Central memory CD8-positive, alpha-beta T cell (primary cell): ENCODE measurements at places on chromosomes 6 and 20.

GRCh38 chr6:167644412-167645132 is 182.1 kb upstream of the AFDN start:
- H3K27ac ChIP-seq: no peak overlapping the region
- no peak for DNase-seq
- peaks cover 10% of the 10 kb centered on the region for H3K27me3 ChIP-seq
- no peak overlapping the region for H3K4me3 ChIP-seq
- no peaks in the 10 kb centered on the region for H3K4me1 ChIP-seq

- no peaks in the 10 kb centered on the region for H3K36me3 ChIP-seq
- no peak for DNase-seq
- peaks cover 61% of the 10 kb centered on the region for H3K27me3 ChIP-seq
- H3K27ac ChIP-seq: no peak overlapping the region
- H3K4me3 ChIP-seq: no peak overlapping the region
Observed at GRCh38 chr20:48400009-48400408, 427.8 kb downstream of the PREX1 start.

GRCh38 chr6:68777956-68778355 is 142.9 kb downstream of the ADGRB3 start:
- H3K4me3 ChIP-seq: no peak overlapping the region
- H3K27ac ChIP-seq: no peak overlapping the region
- H3K36me3 ChIP-seq: no peaks in the 10 kb centered on the region
- H3K4me1 ChIP-seq: no peaks in the 10 kb centered on the region
- DNase-seq: no peak

DNA sequence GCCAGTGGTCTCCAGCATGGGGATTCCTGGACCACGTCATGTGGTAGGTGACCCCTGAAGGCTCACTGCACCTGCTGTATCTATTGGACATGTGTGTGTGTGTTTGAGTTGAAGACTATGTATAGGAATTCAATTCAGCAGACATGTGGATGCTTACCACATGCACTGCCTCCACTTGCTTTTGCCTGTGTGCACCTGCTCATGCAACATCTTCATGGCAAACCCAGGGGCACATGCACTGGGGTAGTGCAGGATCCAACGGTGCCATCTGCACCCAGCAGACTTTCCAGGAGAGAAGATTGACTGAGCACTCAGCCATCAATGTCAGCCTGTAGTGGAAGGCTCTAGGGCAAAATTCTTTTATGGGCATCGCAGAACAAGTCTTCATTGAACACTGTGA is 299.4 kb downstream of the CDH26 start:
- no peaks in the 10 kb centered on the region for H3K27me3 ChIP-seq
- H3K4me1 ChIP-seq: no peaks in the 10 kb centered on the region
- H3K36me3 ChIP-seq: no peaks in the 10 kb centered on the region
- no peak for DNase-seq

- H3K27ac ChIP-seq: peak overlapping the region; percentile 71
- H3K27me3 ChIP-seq: no peaks in the 10 kb centered on the region
- peaks cover 49% of the 10 kb centered on the region for H3K36me3 ChIP-seq
- H3K4me3 ChIP-seq: peak overlapping the region; percentile 16
- peaks cover 59% of the 10 kb centered on the region for H3K4me1 ChIP-seq
Observed at GRCh38 chr20:35776513-35777101, 4.8 kb downstream of the PHF20 start.

DNA sequence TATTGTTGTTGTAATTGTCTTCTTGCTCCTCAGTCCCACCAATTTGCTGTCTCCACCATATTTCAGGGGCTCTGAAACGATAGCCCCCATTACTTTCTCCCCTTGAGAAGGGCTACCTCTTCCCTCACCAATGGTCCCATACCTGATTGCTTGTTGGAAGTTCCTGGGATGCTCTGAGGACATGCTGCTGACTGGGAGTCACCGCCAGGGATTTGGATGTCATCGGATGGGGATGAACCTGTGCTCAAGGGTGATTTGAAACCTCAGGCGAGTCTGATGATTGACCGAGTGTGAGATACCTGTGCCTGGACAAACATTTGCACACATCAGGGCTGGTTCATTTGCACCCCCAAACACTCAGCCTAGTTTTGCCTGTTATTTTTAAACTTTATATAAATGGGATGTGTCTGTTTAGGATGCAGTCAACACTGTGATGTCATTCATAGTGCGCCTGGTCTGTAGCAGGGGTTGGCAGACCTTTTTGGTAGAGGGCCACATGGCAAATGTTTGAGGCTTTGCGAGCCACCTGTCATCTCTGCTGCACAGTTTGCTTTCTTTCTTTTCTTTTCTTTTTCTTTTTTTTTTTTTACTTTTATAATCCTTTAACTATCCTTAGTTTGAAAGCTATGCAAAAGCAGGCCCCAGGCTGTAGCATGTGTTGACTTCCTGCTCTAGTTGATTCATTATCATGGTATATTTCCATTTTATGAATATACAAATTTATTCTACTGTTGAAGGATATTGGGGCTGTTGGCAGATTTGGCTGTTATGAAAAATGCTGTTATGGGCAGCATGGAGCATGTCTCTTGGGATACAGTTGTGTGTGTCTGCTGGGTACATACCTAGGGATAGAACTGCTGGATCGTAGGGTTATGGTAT is 118.5 kb upstream of the PHACTR3 start:
- H3K4me1 ChIP-seq: no peaks in the 10 kb centered on the region
- no peaks in the 10 kb centered on the region for H3K36me3 ChIP-seq
- no peak for DNase-seq
- no peak overlapping the region for H3K4me3 ChIP-seq

DNA sequence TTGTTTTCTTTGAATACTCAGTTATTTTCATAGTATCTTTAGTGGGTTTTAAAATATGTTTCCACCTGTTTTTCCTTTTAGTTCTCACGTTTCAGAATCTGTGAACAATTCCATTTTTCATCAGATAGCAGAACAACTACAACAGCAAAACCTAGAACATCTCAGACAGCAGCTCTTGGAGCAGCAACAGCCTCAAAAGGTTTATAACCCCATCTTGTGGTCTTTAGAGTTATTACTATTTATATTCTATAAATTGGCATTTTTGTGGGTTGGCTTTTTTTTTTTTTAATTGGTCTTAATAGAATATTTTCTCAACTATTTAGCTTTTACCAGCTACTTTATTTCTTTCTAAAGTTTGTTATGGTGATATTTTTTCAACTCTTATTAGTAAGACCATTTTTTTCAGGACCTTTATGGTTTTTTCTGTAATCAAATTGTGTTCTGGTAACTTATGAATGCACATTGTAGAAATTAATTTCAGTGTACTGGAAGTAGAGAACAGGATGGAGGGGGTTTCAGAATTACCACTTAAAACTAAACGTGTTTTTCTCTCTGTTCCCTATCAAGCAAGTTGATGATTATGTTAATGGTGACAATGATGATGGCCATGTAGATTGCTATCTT is 72.2 kb downstream of the SCAF8 start:
- peaks cover 40% of the 10 kb centered on the region for H3K36me3 ChIP-seq
- no peak for DNase-seq
- no peak overlapping the region for H3K27ac ChIP-seq
- H3K4me1 ChIP-seq: peaks cover 3% of the 10 kb centered on the region
- H3K27me3 ChIP-seq: no peaks in the 10 kb centered on the region

DNA sequence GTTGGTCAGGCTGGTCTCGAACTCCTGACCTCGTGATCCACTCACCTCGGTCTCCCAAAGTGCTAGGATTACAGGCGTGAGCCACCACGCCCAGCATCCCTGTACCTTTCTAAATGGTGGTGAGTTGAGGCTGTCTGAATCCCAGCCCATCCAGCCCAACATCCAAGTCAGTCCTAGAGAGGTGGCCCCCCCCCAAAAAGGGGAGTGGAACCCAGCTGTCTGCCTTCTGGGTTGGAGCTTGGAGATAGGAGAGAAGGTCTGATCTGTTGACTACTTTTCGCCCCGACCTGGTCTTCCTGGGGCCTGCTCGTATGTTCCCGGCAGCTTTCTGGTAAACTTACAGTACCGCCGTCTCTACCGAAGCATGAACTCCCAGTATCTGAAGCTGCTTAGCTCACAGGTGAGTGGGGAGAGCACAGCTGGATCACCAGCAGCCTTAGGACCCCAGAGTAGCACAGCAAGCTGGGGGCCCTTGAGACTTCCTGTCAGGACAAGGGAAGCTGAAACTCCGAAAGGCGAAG is 5.6 kb downstream of the CTSA start:
- no peaks in the 10 kb centered on the region for H3K27me3 ChIP-seq
- peaks cover 27% of the 10 kb centered on the region for H3K4me1 ChIP-seq
- DNase-seq: no peak
- peaks cover 19% of the 10 kb centered on the region for H3K36me3 ChIP-seq

GRCh38 chr6:53179961-53180651 is 31.5 kb upstream of the GCM1 start:
- H3K27ac ChIP-seq: no peak overlapping the region
- no peak for DNase-seq
- H3K4me1 ChIP-seq: no peaks in the 10 kb centered on the region
- H3K36me3 ChIP-seq: no peaks in the 10 kb centered on the region
- no peaks in the 10 kb centered on the region for H3K27me3 ChIP-seq

- no peak for DNase-seq
- no peak overlapping the region for H3K4me3 ChIP-seq
- no peaks in the 10 kb centered on the region for H3K36me3 ChIP-seq
Observed at GRCh38 chr6:112478036-112478435, 130.9 kb downstream of the RFPL4B start.

DNA sequence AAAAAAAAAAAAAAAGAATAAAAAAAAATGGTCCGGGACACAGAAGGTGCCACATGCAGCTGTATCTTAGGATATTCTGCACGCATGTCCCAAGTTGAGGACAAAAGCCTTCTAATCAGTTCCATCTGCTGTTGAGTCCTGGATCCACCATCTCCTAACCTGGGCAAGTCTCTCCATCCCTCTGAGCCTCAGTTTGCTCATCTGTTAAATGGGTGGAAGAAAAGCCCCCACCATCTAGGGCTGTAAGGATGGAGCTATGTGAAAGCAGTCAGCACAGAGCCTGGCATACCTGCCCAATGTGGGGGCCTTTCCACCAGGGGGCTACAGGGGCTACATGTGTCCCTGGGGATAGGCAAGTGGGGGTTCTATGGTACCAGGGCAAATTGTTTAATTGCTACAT is 208.4 kb downstream of the ZMYND8 start:
- H3K4me3 ChIP-seq: no peak overlapping the region
- H3K27ac ChIP-seq: no peak overlapping the region
- H3K36me3 ChIP-seq: no peaks in the 10 kb centered on the region
- peaks cover 48% of the 10 kb centered on the region for H3K27me3 ChIP-seq
- no peak for DNase-seq

- no peak overlapping the region for H3K4me3 ChIP-seq
- no peak overlapping the region for H3K27ac ChIP-seq
- H3K27me3 ChIP-seq: peaks cover 7% of the 10 kb centered on the region
- H3K4me1 ChIP-seq: no peaks in the 10 kb centered on the region
- H3K36me3 ChIP-seq: no peaks in the 10 kb centered on the region
Observed at GRCh38 chr20:8952721-8953120, 116.2 kb upstream of the PLCB4 start.

DNA sequence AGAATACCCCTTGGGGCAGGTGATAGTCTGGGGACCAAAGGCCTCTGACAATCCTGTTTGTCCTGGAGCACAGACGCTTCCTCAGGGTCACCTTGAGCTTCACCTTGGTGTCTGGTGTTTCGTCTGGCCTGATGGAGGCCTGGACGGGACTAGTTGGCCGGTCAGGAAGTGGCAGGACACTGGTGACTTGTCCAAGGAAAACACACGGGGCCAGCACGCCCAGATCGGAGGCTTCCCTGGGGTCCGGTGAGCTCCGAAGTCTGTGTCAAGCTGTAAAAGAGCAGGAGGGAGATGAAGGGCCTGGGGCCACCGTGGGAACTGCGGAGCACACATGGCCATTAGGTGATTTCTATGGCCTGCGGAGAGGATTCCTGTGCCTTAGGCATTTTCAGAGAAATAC is 67.9 kb downstream of the SMOC2 start:
- DNase-seq: no peak
- no peaks in the 10 kb centered on the region for H3K36me3 ChIP-seq
- no peak overlapping the region for H3K27ac ChIP-seq
- no peak overlapping the region for H3K4me3 ChIP-seq
- no peaks in the 10 kb centered on the region for H3K4me1 ChIP-seq

- H3K36me3 ChIP-seq: peaks cover 2% of the 10 kb centered on the region
- DNase-seq: no peak
- no peaks in the 10 kb centered on the region for H3K4me1 ChIP-seq
- H3K4me3 ChIP-seq: no peak overlapping the region
Observed at GRCh38 chr20:57899554-57899953, 189.7 kb upstream of the PMEPA1 start.

DNA sequence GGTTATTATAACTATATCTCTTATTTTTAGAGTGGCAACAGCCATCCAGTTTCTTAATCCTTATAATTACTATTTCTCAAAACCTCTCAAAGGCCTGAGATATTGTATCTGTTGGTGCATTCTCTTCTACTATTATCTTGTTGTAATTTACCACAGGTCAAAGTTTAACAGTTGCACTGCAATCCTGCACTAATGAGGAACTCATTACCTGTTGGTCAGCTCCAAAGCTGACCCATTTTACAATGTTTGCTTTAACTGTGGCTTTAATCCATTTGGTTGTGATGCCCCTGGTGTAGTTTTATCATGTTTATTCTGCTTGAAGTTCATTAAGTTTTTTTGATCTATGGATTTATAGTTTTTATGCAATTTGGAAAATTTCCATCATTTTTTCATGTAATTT is 6.3 kb upstream of the ADGB start:
- no peak overlapping the region for H3K27ac ChIP-seq
- no peak for DNase-seq
- H3K27me3 ChIP-seq: no peaks in the 10 kb centered on the region
- H3K36me3 ChIP-seq: no peaks in the 10 kb centered on the region
- no peak overlapping the region for H3K4me3 ChIP-seq

- no peaks in the 10 kb centered on the region for H3K27me3 ChIP-seq
- no peak for DNase-seq
- no peaks in the 10 kb centered on the region for H3K36me3 ChIP-seq
Observed at GRCh38 chr6:43946641-43947363, 176.8 kb downstream of the VEGFA start.

DNA sequence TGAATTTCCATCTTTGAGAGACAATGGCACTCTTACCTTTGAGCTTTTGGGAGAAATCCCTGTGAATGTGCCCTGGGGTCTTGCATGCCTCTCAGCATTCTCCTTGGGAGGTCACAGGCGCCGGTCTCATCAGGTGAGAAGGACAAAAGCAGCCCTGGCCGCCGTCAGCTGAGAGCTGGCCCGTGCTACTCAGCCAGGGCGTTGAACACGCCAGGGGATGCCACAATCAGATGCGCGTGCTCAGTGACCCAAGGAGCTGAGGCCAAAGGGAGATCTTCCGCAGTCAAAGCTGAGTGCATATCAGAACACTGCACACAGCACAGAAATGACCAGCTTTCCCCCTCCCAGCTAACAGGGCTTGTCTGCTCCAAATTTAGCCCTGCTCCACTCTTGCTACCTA is 253.6 kb upstream of the NOX3 start:
- no peak overlapping the region for H3K4me3 ChIP-seq
- H3K36me3 ChIP-seq: peaks cover 2% of the 10 kb centered on the region
- no peaks in the 10 kb centered on the region for H3K4me1 ChIP-seq
- no peaks in the 10 kb centered on the region for H3K27me3 ChIP-seq
- DNase-seq: no peak

GRCh38 chr6:43871284-43871683 is 101.3 kb downstream of the VEGFA start:
- no peak for DNase-seq
- no peaks in the 10 kb centered on the region for H3K4me1 ChIP-seq
- peaks cover 2% of the 10 kb centered on the region for H3K36me3 ChIP-seq
- no peak overlapping the region for H3K4me3 ChIP-seq
- no peak overlapping the region for H3K27ac ChIP-seq

- peak overlapping the region; percentile 93 for H3K4me3 ChIP-seq
- H3K27me3 ChIP-seq: no peaks in the 10 kb centered on the region
- H3K27ac ChIP-seq: peak overlapping the region; percentile 91
- H3K36me3 ChIP-seq: peaks cover 35% of the 10 kb centered on the region
- peaks cover 53% of the 10 kb centered on the region for H3K4me1 ChIP-seq
- DNase-seq: no peak
Observed at GRCh38 chr6:43054206-43054943, 724 bp upstream of the CUL7 start.
